ENCODE measurements at places on chromosomes 3 and 15.

DNA sequence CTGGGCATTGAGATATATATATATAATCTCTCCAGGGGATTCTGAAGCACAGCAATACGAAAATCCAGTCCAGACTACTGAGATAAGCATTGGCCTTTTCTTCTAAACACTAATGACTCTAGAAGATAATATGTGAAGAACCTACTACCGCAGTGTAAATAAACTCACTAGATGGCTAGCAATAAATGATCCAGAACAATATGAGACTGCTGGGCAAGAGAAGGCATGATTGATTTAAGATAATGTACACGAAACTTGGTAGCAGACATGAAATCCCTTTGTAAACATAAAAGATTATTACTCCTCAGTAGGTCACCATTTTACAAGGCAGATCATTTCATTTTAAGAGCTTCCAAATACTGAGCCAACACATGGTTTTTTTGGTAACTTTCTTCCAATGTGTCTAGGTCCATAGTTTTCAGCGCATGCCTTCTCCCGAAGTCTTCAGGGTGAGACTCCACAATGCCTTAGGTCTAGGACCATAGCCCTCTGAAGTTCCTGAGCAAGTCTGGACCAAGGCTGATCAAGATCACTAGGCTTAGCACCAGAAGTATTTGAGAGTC lies 193.2 kb downstream of the LRRN1 start:
- DNase-seq: no peak

GRCh38 chr3:102295756-102296155 lies 139.1 kb upstream of the ZPLD1 start:
- DNase-seq: no peak

GRCh38 chr3:119227070-119227850 lies 13.4 kb downstream of the B4GALT4 start:
- no peak for DNase-seq

GRCh38 chr15:90412356-90413194 lies 24.5 kb downstream of the IQGAP1 start:
- peak; percentile 72 for DNase-seq

GRCh38 chr15:68819495-68820294 lies 1.0 kb downstream of the ANP32A start:
- no peak for DNase-seq

DNA sequence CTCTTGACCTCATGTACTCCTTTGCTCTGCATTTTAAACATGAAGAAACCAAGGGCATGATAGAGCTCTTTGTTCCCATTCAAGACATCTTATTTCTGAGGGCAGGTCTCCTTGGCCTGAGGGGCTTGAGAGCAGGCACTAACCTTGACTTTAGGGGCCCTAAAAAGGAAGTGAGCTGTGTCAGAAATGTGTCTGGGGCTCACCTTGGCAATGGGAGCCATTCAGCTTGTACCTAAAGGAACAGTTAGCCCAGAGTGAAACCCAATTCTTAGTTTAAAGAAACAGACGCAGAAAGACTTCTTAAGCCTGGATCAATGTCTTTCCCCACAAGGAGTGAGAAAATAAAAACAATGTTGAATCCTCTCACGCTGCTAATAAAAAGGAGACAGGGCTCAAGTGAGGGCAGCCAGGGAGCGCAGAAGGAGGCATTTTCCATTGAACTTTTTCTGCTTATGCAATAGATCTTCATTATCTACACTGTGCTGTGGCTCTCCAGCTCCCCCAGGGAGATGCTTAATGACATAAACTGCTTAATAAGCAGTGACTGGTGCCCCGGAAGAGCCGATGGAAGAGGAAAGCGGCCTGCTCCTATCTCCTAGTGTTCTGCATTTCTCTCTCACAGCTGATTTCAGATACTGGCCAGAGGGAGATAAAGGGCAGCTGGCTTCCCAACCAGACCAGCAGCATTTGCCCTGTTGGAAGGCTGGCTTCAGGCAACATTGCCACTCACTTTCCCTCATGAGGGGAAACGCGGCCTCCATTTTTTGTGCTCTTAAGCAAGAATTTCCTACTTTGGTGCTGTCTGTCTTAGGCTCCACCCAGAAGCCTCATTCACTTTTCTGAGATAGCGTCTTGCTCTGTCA lies 152.0 kb downstream of the OPA1 start:
- no peak for DNase-seq

- peak; percentile 14 for DNase-seq
These were observed 32.9 kb downstream of the GJD2 start for GRCh38 chr15:34721802-34722438.

GRCh38 chr3:50520849-50521248 lies 17.4 kb upstream of the CACNA2D2 start:
- no peak for DNase-seq

GRCh38 chr3:37287776-37288175 lies 113.4 kb upstream of the LRRFIP2 start:
- no peak for DNase-seq

DNA sequence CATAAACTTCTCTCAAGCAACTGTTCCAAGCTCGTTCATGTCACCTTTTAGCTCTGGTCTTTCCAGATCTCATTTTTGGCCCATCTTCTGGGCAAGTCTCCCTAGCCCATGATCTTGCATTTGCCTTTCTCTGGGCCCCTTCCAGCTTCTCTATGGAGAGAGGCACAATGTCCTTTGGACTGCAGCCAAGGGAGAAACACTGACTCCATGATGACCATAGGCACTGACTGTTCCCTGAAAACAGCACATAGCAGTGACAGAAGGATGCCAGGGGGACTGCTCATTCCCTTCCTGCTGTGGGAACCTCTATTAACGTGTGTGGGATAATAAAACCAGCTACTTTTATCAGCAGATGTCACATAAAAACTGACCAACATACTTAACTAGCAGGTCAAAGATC lies 60.3 kb downstream of the STRIT1 start:
- no peak for DNase-seq

GRCh38 chr15:66611257-66612053 lies 45.7 kb upstream of the LCTL start:
- no peak for DNase-seq

- no peak for DNase-seq
These were observed 248.7 kb upstream of the IL12A start for GRCh38 chr3:159739969-159740368.

DNA sequence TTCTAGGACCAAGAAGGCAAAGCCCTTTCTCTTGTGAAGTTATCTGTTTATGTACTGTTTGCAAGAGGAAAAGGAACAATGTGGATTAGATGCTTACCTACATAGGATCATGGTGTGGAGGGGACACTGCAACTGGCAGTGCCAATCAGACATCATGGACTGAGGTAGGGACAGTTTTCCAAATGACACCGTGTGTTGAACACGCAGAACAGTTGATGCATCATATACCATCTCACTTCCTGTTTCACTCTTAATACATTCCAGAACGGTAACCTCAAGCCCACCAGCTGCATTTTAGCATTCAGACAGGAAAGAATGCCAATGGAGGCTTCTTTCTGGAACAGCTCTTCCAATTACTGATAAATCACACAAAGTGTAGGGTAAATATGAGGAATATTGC lies 397.7 kb upstream of the LMCD1 start:
- no peak for DNase-seq

- no peak for DNase-seq
These were observed 131.1 kb upstream of the ABHD17C start for GRCh38 chr15:80564056-80564455.

DNA sequence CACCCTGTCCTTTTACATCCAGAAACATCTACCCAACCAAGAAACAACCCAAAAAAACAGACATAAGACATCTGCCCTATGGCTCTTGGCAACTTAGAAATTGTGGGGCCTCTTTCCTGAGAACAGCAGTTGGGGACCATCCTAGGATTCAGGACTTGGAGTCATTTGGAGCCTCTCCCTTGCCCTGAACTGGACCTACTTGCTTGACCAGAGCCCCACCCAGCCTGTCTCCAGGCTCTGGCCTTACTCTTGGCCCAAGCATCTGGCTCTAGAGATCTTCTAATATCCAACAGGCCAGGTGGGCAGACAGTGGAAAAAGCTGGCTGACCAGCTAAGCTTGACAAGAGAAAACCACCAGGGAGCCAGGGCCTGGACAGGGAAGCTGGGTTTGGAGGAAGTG lies 99.1 kb upstream of the C2CD4B start:
- no peak for DNase-seq

DNA sequence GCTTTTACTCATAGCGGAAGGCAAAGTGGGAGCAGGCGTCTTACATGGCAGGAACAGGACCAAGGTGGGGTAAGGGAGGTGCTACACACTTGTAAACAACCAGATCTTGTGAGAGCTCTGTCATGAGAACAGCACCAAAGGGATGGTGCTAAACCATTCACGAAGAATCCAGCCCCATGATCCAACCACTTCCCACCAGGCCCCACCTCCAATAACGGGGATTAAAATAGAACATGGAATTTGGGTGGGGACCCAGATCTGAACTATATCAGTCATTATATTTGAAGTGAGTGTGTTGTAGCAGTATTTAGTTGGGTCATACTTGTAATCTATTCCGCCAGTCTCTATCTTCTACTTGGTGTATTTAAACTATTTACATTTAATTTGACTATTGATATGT lies 190.9 kb downstream of the RPLP1 start:
- DNase-seq: no peak

- DNase-seq: no peak
These were observed 534.6 kb upstream of the ATP11B start for GRCh38 chr3:182258538-182259177.

GRCh38 chr3:37040231-37040630 lies 46.9 kb downstream of the MLH1 start:
- no peak for DNase-seq

DNA sequence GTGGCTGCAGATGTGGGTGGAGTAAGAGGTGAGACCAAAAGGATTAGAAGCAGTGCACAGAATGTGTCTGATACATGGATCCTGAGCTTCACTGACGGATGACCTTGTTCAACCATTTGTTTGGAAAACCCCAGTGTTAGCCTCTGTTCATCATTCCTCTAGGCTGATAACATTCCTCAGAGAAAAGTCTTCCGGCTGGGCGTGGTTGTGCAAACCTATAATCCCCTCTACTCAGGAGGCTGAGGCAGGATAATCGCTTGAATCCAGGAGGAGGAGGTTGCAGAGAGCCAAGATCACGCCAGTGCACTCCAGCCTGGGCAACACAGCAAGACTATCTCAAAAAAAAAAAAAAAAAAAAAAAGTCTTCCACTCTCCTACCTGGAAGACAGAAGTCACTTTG lies 23.1 kb upstream of the CHD2 start:
- DNase-seq: no peak

DNA sequence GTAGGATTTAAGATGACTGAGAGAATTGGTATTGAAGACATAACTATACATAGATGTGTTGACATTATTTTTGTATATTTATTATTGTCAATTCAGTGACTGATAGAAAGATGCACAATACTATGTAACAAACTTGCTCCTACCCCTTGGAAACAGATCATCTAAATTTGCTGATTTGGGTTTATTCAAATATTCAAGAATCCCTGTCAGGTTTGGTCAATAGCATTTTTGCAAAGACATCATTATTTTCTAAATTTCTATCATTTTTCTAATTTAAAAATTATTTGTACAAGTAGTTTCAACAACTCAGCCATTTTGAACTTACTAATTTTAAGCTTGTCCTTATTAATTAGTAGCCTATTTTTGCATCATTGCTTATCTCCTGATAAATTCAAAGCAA lies 1463.4 kb downstream of the SI start:
- DNase-seq: no peak

DNA sequence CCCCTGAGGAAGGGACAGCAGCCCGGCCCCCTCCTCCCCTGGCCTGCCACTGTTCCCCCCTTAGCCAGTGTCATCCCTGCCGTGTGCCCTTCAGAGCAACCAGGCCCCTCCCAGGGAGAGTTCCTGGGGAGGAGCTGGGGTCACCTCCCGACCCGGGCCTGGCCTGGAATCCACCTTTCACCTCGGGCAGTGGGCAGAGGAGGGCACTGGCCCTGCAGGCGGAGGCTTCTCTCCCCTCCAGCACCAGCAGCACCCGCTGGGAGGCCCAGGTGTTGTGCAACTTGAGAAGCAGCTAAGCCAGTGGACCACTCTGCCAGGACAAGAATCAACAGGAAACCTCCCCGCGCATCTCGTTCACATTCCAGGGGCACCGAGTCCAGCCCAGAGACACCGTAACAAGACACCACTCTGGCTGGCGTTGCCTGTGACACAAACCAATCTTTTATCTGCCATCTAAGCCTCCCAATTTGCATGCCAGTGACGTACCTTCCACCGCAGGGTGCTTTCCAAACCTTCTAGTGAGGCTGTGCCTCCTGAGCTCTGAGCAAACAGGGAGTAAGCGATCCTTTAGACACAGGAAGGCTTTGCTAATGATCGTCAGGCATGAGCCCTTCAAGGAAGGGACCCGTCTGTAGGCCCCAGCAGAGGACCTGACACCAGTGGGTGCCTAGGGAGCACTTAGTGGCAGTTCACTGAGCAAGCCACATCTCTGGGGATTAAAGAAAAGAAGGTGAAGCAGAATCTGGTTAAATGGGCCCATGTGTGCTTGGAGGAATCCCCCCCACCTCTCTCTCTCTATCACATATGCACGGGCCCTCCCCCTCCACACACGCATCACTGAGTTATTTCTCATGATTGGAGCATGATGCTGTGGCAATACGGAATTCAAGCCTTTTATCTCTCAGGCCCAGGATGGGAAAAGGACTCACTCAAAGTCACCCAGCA lies 98.9 kb upstream of the TLE3 start:
- peak; percentile 93 for DNase-seq

DNA sequence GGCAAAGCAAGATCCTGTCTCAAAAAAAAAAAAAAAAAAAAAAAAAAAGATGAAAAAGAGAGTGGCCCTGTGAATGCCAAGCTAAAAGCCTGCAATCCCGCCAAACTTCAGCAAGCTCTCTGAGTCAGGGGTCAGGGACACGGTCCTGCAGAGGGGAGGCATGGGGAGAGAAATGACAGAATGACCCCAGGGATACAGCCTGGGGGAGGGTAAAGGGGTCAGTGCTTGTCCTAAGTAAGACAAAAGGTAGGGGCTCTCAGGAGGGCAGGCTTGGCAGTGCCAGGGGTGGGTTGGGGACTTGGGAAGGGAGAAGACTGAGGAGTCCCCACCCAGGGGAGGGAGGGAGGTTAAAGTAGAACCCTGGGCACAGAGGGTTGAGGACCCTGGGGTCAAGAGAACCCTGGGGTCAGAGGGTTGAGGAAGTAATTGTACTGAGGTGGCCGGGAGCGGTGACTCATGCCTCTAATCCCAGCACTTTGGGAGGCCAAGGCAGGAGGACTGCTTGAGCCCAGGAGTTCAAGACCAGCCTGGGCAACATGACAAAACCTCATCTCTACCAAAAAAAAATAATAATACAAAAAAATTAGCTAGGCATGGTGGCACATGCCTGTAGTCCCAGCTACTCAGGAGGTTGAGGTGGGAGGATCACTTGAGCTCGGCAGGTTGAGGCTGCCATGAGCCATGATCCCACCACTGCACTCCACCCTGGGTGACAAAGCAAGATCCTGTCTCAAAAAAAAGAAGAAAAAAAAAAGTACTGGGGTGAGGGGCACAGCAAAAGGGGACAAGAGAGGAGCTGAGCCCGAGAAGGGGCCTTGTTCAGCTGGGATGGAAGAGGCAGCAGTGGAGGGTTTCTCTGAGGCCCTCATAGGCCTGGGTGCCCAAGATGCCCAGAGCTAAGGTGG lies 5.2 kb upstream of the SEMA3B start:
- no peak for DNase-seq

DNA sequence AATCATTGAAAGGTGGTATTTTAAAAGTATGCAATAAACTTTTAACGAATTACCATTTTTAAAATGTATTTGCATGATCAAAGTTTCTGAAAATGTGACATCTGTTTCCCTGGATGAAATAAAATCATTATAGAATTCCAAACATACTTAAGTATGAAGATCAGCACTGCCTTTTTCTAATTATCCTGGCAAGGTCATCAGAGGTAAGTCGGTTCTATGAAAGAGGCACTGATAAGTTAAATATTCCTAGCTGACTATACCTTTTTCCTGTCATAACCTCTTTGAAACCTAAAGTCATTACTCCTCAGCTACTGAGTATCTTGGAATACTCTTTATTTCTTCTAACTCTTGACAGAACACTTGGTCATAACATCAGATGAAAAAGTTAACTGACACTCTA lies 406.1 kb upstream of the ALCAM start:
- no peak for DNase-seq
